ENCODE measurements at places on chromosomes 16 and 17.

- DNase-seq: no peak
Measured at GRCh38 chr16:64450177-64450576, 671.7 kb downstream of the CDH11 start.

DNA sequence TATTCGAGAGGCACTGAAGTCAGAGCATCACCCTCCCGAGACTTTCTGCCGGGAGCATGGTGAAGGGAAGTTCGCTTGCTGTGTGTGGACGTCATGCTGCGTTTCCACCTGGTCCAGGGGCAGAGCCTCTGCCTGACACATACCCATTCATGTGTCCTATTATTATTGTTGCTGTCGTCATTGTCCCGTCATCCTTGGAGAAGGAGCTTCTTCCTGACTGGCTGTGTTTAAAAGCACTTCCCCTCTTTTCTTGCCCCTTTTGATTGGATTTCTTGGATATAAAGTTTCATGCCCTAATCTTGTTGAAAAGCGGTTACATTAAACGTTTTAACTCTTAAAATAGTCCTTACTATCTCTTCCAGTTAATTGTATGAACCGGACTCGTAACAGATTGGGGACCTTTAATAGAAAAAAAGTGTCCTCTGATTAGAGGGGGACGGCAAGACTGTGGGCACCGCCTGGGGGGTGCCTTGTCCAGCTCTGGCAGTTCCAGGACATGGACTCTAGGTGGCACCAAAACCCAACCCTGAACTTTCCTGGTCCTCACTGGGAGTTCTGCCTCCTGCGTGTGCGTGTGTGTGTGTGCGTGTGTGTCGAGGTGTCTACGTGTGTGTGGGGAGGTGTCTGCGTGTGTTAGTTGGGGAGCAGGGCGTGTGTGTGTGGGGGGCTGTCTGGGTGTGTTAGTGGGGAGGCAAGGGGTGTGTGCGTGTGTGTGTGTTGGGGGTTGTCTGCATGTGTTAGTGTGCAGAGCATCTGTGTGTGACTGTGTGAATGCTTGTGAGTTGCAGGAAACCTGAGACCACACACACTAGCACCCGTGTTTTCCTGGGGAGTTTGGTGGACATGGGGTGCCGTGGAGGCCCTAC lies 133.3 kb upstream of the CIBAR2 start:
- peak; percentile 65 for DNase-seq

GRCh38 chr16:68790130-68790761 lies 53.1 kb upstream of the TANGO6 start:
- no peak for DNase-seq

- no peak for DNase-seq
Measured at GRCh38 chr17:70644096-70644495, 474.8 kb downstream of the KCNJ2 start.

DNA sequence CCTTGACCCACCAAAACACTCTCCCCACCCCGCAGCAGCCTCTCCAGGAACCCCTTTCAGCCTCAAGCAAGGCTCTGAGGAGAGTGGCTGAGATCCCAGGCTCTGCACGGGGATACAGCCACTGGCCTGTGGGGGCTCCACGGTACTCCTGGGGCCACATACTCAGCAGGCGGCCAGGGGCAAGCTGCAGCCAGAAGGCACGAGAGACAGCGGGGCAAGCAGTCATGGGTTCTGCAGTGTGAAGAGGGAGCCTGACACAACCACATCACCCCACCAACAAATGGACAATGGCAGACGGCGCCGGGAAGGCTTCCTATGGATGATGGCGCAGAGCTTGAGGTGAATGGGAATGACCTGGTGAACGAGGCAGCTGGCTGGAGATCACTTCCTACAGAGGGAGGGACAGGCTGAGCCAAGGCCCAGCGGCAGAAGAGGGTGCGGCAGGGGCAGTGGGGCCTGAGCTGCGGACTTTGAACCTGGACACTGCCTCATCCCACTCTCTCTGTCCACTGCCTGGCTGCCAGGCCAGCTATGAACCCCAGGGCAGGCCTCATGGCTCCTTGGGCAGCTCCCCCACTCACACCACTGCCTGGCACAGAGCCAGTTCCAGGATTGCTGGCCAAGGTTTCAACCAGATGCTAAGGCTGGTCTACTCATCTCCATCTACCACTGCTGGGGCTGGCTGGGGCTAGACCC lies 10.8 kb upstream of the BCAR1 start:
- no peak for DNase-seq

DNA sequence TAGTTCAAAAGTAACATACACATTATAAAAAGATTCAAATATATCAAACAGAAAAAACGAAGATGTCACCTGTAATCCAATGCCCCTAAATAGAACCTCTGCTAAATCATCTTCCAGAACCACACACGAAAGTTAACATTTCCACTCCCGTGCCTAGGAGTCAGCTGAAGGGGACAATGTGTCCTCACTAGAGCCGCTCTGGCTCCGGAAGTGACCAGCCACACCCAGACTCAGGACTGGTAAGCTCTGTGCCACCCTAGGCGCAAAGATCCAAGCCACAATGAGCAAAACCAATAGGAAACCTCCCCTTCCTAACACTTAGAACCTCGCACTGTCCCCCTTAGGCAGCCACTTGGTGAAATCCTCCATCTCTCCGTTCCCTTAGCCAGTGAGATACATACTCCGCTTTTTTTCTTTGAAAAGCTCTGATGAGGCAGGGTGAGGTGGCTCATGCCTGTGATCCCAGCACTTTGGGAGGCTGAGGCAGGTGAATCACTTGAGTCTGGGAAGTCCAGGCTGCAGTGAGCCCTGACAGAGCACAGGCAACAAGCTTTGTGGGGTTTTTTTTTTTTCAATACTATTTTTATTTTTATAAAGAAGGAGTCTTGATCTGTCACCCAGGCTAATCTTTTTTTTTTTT lies 11.8 kb downstream of the CTRB1 start:
- no peak for DNase-seq

DNA sequence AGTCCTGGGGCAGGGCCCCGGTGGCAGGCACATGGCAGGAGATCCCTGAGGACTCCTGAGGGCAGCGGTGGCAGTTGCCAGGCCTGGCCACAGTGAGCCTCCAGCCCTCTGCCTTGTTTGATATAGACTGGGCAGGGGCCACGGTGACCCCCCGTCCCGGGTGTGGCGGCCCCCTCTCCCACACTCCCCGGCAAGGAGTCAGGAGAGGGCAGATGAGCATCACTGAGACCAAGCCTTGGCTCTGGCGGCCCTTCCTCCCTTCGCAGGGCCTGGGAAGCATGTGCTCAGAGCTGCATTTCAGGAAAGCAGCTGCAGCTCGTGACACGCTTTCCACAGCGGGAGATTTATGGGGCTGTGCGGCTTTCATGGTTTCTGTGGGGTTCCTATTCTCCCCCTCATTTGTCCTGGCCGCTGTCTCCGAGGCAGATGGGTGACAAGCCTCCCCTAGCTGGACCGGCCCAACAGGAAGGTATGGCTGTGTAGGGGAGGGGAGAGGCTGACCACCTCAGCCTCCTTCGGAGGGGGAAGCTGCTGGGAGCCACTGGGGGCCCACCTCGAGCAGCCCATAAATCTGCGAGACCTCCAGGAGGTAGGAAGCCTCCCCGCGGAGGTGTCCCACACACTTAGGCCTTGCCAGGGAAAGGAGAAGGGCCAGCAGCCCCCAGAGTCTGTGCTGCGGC lies 211.4 kb downstream of the NTN1 start:
- no peak for DNase-seq

- no peak for DNase-seq
Measured at GRCh38 chr16:1013593-1013900, 32.0 kb downstream of the SOX8 start.

- DNase-seq: no peak
Measured at GRCh38 chr17:63609816-63610573, 9.3 kb downstream of the TACO1 start.

GRCh38 chr17:34713687-34714086 lies 134.3 kb downstream of the TMEM132E start:
- no peak for DNase-seq

- no peak for DNase-seq
Measured at GRCh38 chr17:43982171-43982570, 22.3 kb upstream of the NAGS start.

GRCh38 chr17:43094129-43094835 lies 30.9 kb downstream of the BRCA1 start:
- DNase-seq: no peak

DNA sequence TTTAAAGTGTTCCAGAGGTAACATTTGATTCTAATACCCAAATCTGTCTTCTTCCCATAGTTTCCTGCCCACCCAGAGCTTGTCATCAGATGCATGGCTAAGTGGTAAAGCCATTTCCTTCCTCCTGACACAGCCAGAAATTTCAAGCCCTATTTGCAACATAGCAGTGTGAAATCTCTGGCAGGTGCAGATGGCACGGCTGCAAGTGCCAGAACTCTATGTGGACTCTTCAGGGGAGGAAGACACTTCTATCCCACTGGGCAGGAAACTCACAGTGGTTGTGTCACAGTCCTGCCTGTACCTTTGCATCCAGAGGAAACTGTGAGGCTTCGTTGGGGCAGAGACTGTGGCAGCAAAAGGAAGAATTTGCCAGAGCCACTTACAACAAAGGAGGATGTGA lies 13.2 kb downstream of the DYNLRB2 start:
- DNase-seq: no peak

GRCh38 chr17:3959295-3959899 lies 4.8 kb downstream of the ATP2A3 start:
- DNase-seq: peak; percentile 74

DNA sequence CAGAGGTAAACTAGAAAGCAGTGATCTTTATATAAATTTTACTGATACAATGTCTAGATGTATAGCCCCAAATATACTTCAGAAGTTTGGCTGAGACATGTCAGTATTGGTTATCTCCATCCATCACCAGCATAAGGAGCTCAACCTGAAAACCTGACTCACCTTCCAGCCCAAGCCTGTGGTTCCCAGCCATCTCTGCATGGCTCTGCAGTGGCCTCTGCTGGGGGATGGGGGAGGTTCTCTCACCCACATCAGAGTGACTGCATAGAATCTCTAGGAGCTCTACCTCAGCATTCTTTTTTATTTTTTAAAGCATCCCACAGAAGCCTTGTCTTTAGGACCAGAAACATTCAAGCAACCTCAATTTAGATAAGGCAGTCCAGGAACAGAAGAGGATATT lies 27.3 kb downstream of the USP7 start:
- no peak for DNase-seq
